T-helper 17 cell (primary cell): ENCODE measurements at places on chromosomes 7 and 10. TPM values are rescaled to one million over a fixed set of nuclear protein-coding genes. Genes with fewer than 3 reads are reported as not detected.

GPR22 gene
- not detected for total RNA-seq

BAMBI gene
- 0.92 TPM for total RNA-seq

ADARB2 gene
- total RNA-seq = not detected

IFIT2 gene
- 19.5 TPM for total RNA-seq

ACTR3C gene
- total RNA-seq = 10.2 TPM

LRRN3 gene
- total RNA-seq = 16.0 TPM

LRIT1 gene
- not detected for total RNA-seq

KCP gene
- total RNA-seq = 0.23 TPM

ITGB8 gene
- total RNA-seq = 0.37 TPM

GIMAP6 gene
- total RNA-seq = 48.3 TPM

FAM3C gene
- 16.6 TPM for total RNA-seq

HMX2 gene
- not detected for total RNA-seq

MUC3A gene
- total RNA-seq = not detected

GAD2 gene
- not detected for total RNA-seq

TMEM213 gene
- not detected for total RNA-seq

FRMPD2 gene
- total RNA-seq = 0.17 TPM

ZNF107 gene
- 13.0 TPM for total RNA-seq

GPRIN2 gene
- total RNA-seq = not detected

CDC14C gene
- total RNA-seq = not detected

VSIR gene
- total RNA-seq = 119 TPM

GPR85 gene
- total RNA-seq = not detected

ITIH5 gene
- not detected for total RNA-seq

LRRC17 gene
- not detected for total RNA-seq

STMP1 gene
- 15.7 TPM for total RNA-seq

RAB19 gene
- 2.1 TPM for total RNA-seq

ZCCHC24 gene
- 1.1 TPM for total RNA-seq

DDX21 gene
- total RNA-seq = 134 TPM

CHST3 gene
- not detected for total RNA-seq

SYT15 gene
- 1.0 TPM for total RNA-seq

OR2A1 gene
- not detected for total RNA-seq

CNTNAP2 gene
- total RNA-seq = 0.37 TPM

RUFY2 gene
- 12.2 TPM for total RNA-seq
